HepG2 (cell line): ENCODE measurements at places on chromosomes 3 and 15.

DNA sequence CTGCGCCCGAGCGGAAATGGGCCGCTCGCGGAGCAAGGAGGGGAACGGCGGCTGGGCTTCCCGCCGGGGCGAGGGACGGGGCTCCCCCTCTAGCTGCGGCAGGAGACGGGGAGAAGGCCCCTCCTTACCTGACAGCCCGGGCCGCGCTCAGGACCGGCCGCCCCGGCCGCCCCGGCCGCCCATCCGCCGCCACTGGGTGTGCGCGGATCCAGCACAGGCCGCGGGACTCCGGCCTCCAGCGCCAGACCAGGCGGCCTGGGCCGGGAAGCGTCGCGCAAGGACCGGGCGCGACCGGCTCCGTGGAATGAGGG, 296 bp downstream of the TPRA1 start:
- no peak for DNase-seq

- no peak for DNase-seq
Measured at GRCh38 chr3:194837457-194838127, 151.9 kb downstream of the FAM43A start.

DNA sequence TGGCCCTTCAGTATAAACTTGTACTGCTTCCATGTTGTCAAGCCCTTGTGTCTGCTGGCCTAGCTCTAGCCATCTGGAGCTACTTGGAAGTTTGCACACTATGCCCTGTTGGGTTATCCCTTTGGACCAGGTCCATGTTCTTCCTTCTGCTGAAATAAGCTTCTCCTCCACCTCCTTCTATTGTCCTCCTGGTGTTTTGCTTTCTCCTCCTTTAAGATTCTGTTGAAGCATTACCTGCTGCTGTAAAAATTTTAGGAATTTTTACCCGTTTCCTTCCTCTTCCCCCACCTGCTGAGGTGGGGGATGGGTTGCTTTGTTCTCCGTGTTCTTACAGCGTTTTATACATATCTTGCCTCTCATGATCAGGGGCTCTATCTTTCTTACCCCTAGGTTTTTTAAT, 51.7 kb downstream of the SH3GL3 start:
- no peak for DNase-seq

GRCh38 chr15:99614749-99615288, 49.0 kb downstream of the MEF2A start:
- no peak for DNase-seq

- DNase-seq, result no peak
Measured at GRCh38 chr15:59165726-59166125, 40.9 kb upstream of the LDHAL6B start.
